ENCODE measurements at places on chromosomes 1 and 21.
A peak's percentile ranks its signal among the peaks of the same experiment; 100 is the strongest.

- no peak for DNase-seq
Observed at GRCh38 chr1:150596095-150596892, 16.9 kb upstream of the MCL1 start.

GRCh38 chr1:100704473-100704872 lies 15.1 kb upstream of the VCAM1 start:
- no peak for DNase-seq

- DNase-seq, result no peak
Observed at GRCh38 chr1:8016210-8016894, 9.8 kb downstream of the ERRFI1 start.

DNA sequence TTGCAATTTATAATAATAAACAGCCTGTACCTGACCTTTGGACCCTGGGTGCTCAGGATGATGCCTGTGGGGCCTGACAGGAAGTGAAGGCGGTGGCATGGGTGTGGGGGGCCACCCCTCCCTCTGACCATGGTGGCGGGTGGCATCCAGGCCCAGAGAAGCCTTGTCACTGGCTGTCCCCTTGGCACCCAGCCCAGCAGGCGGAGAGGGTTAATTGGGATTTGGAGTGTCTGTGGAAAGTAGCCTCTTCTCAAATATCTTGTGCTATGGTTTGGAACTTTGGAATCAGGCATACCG lies 20.5 kb downstream of the SOX13 start:
- peak; percentile 32 for DNase-seq

GRCh38 chr1:232767305-232768074 lies 37.7 kb upstream of the MAP10 start:
- no peak for DNase-seq

- no peak for DNase-seq
Observed at GRCh38 chr1:66327588-66327987, 206.4 kb upstream of the SGIP1 start.

- DNase-seq, result no peak
Observed at GRCh38 chr1:161013131-161013487, 7.8 kb downstream of the F11R start.

GRCh38 chr1:9153152-9153551 lies 24.2 kb upstream of the GPR157 start:
- DNase-seq, result no peak

DNA sequence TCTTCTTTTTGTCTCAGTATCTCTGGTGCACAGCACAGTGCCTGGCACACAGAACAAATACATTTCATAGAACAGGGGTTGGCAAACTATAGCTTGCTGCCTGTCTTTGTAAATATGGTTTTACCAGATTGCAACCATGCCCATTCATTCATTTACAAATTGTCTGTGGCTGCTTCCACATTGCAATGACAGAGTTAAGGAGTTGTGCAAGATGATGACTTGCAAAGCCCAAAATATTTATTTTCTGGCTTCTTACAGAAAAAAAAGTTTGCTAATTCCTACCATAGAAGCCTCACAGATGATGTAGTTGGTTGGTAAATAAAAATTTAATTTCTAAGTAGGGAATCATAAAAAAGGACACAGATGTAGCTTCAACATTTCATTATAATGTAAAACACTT lies 11.2 kb upstream of the HMGB4 start:
- no peak for DNase-seq

GRCh38 chr1:66334318-66334717 lies 199.6 kb upstream of the SGIP1 start:
- no peak for DNase-seq

- no peak for DNase-seq
Observed at GRCh38 chr1:88892357-88892877, 1.1 kb upstream of the GTF2B start.

DNA sequence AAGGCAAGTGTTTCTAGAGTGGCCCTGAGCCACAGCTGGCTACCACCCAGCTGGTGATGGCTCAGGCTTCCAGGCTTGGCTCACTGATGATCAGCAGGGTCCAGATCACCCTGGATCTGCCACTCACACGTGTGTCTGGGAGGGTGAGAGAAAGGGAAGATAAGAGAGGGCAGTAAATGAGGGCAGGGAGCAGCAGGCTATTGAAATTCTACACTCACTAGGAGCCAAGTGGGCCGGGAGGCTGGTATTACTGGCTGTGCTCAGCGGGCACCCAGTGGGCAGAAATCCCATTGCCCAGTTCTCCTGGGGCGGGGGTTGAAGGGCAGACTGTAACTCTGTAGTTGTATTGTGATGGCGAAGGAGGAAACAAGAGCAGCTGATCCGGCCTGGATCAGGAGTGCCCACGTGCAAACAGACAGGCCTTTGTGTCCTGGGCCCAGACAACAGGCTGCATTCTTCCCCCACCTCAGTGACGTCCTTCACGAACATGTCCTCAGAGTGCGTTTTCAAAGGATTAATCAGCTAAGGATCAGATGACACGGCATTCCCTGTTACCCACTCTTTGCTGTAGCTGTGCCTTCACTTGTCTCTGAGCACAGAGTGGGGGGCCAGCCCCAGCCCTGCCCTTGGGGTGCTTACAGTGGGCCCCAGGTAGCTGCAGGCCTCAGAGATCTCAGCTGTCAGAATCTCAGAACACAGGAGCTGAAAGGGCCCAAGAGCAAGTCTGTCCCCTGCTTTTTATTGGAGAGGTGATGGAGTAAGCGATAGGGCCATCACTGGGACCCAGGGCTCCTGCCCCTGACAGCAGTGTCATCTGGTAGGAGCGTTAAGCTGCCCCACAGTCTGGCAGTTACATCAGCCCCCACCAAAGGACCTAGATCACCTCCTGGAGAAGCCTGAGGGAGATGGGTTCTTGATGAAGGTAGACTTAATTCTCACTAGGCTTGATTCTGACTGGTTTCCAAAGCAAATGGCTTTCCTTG lies 60.5 kb downstream of the ATP1A1 start:
- peak; percentile 54 for DNase-seq

GRCh38 chr21:43873673-43874072 lies 8.7 kb downstream of the AGPAT3 start:
- DNase-seq, result no peak

DNA sequence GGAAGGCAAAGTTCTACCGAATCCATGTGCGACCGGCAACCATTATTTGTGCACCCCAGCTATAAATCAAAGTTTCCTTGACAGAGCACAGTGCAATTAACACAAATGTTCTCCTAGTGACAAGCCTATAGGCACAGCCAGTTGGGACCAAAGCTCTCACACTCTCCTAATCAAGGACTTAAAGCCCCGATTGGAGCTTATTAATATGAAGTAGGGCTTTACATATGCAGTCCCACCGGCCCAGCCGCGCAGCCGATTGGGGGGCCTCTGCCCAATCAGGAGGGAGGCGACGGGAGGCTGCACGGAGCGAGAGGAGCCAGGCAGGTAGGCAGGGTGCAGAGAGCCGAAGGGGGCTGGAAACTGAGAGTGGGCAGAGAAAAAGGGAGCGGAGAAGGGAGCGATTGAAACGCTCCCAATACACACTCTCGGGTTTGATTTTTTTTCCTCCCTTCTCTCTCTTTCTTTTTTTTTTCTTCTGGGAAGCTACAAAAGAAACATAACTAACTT lies at the start of gene ESRRG:
Gene ESRRG (minus strand): TSS at position 156 of the 507 bp plus-strand sequence. CDS start 130 bp downstream, at position 26.
- DNase-seq, result peak; percentile 95

DNA sequence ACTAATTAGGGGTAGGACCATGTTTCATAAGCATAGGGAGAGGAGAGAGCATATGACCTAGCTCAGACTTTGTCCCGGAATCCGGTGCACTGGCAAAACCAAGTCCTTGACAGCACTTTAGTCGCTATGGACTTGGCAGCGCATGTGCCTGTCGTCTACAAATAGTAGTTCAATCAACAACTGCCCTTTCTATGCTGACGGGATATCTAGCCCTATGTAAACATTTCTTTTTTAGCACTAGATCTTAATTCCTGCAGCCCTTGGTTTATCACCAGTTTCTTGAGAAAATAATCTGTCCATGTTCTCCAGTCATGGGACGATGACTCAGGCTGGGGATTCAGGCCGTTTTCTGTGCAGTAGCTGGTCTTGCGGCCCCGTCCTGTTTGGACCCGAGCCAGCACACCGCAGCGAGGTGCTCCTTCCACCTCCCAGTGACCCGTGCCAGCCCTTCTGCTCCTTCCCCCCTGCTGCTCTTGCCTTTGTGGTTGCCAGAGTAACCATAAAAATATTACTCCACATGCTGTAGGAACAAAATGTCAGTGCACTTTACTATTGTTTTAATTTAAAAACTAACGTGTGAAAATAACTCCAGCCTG lies 8.6 kb upstream of the MT1HL1 start:
- peak; percentile 33 for DNase-seq

- DNase-seq, result no peak
Observed at GRCh38 chr1:30755334-30755733, 2.2 kb downstream of the LAPTM5 start.

- no peak for DNase-seq
Observed at GRCh38 chr1:222288053-222288452, 259.9 kb downstream of the HHIPL2 start.

- no peak for DNase-seq
Observed at GRCh38 chr1:203302456-203302855, 2.9 kb upstream of the BTG2 start.

GRCh38 chr1:19398309-19398760 lies 86.2 kb downstream of the SLC66A1 start:
- DNase-seq, result no peak

DNA sequence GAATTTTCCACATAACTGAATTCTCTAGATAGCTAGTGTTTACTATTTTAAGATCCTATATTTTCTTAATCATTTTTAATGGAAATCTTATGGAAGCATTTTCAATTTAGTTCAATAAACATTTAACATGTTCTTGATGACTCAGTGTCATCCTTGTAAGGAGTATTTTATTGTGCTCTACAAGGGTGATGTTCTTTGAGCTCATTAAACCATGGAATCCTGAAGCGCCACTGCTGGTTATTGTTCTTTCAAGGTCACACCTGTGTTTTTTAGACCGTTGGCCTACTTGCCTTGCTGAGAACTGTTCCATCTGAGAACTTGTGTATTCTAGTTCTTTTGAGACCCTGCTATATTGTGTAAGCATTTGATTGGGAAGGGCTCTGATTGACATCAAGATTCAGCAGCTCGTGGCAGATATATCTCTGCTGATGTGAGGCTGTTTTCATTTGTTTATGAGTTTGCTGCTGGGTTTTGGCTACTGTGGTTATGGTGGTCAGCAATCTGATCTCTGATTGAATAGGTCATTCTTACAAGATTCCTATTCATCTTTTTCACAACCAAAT lies 132.0 kb downstream of the GIPC2 start:
- DNase-seq, result no peak

GRCh38 chr1:168467452-168467851 lies 76.3 kb downstream of the XCL2 start:
- DNase-seq, result no peak

DNA sequence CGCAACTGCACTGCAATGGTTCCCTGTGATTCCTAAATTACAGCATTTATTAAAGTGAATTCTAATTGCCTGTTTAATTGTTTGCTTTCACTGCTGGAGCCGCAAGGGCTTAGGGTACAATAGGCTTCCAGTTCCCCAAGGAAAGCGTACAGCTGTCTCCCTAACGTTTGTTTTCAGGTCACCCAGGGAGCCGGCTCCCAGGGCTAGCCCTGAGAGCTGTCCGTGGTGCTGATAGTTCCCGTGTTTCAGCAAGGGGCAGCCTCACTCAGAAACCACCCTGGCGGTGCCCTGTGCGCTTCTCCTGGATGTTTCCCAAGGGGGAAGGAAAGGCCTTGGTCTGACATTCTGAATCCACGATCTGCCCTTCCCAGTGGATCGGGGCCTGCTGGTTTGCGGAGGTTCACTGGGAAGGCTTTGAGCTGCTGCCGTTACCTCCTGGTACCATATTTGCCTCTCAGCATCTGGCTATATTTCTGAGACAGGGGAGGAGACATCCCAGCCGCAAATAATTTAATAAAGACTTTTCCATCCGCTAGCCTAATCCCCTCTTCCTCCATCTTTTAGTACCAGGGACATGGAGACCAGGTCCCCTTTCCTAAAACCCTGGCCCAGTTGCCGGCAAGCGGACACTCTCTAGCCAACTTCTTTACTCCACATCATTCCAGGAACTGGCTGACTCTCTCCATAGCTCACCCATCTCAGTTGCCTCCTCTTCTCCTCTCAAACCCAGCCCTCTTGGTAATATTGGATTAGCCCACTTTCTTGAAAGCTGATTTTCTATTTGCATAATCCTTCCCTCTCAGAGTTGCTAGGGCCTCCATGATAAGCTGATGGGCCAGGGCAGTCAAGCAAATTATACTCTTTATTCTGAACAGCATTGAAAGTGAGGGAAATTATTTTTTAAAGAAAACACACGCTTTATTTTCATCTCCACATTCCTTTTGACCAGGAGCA lies 149.0 kb downstream of the IGSF21 start:
- peak; percentile 20 for DNase-seq

- DNase-seq, result peak; percentile 74
Observed at GRCh38 chr1:37434292-37435225, 39.8 kb upstream of the ZC3H12A start.

GRCh38 chr21:42089093-42089631 lies 18.0 kb downstream of the UMODL1 start:
- DNase-seq, result no peak

GRCh38 chr1:7888248-7889081 lies 35.6 kb upstream of the UTS2 start:
- DNase-seq, result no peak

DNA sequence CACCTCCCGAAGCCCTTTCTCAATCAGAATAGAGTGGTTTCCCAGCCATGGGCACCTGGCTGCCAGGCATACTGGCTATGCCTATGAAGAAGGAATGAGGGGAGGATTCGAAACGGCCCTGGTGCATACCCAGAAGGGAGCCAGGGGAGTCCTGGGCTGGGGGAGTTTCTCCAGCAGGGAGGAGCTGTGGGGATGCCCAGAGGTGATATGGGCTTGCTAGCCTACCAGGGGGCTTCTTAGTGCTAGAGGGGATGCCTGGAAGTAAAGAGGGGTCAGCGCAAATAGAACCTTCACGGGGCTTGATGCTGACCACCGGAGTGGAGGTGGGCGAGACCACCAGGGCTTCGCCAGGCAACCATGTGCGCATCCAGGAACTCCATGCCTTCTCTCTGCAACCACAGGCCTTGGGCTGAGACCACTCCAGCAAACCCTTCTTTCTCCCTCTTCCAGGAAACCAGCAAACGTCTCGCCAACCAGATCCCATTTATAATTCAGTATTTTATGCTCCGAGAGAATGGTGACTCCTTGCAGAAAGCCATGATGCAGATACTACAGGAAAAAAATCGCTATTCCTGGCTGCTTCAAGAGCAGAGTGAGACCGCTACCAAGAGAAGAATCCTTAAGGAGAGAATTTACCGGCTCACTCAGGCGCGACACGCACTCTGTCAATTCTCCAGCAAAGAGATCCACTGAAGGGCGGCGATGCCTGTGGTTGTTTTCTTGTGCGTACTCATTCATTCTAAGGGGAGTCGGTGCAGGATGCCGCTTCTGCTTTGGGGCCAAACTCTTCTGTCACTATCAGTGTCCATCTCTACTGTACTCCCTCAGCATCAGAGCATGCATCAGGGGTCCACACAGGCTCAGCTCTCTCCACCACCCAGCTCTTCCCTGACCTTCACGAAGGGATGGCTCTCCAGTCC lies 18.2 kb upstream of the MX1 start:
- DNase-seq, result no peak

GRCh38 chr1:200991097-200991614 lies 32.4 kb downstream of the KIF21B start:
- no peak for DNase-seq

GRCh38 chr1:230894664-230895063 lies 26.3 kb upstream of the C1orf198 start:
- no peak for DNase-seq

- DNase-seq, result no peak
Observed at GRCh38 chr1:186643614-186644013, 36.6 kb downstream of the PTGS2 start.
